ENCODE measurements at places on chromosomes 1 and 21.

- DNase-seq, result no peak
These were observed 578 bp upstream of the SESN2 start for GRCh38 chr1:28258628-28259251.

GRCh38 chr1:11783556-11783955 is 21.6 kb downstream of the C1orf167 start:
- DNase-seq, result no peak

- DNase-seq, result no peak
These were observed 81.4 kb downstream of the NENF start for GRCh38 chr1:212514056-212514614.

GRCh38 chr1:66932291-66932690 is 7.5 kb downstream of the MIER1 start:
- DNase-seq, result no peak

GRCh38 chr1:26023826-26024225 is 2.3 kb downstream of the EXTL1 start:
- DNase-seq, result no peak

DNA sequence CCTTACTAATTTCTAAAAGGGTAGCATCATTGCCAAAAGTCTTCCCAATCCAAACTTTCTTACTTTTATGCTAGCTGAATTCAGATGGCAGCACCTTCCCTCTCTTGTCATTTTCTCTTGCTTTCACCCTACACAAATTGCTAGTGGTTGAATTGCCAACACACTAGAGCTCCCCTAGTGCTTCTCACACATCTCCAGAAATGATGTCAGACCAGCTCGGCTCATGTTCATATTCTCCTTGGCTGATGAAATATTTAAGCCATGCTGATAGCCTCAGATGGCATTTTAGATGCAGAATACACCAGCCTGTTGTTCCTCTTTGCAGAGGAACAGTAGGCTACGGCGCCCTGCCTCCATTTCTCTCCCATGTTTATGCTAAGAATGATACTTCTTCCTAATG is 256.9 kb downstream of the PTBP2 start:
- no peak for DNase-seq

DNA sequence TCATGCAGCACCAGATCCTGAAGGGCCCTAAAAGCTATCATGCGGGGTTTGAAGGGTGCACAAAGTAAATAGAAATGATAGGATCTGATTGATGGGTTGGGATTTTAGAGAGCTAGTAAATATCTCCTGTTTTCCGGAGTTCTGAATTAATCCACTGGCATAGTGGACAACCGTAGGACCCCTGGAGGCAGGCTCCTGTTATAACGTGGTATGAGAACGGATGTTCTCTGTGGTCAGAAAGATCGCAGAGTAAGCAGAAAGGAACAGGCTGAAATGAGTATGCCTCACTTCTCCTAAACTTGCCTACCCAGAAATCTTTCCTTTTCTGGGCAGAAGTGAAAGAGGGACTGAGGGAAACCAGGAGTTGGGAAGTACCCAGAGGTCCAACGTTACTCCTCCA is 470.8 kb downstream of the AJAP1 start:
- no peak for DNase-seq

DNA sequence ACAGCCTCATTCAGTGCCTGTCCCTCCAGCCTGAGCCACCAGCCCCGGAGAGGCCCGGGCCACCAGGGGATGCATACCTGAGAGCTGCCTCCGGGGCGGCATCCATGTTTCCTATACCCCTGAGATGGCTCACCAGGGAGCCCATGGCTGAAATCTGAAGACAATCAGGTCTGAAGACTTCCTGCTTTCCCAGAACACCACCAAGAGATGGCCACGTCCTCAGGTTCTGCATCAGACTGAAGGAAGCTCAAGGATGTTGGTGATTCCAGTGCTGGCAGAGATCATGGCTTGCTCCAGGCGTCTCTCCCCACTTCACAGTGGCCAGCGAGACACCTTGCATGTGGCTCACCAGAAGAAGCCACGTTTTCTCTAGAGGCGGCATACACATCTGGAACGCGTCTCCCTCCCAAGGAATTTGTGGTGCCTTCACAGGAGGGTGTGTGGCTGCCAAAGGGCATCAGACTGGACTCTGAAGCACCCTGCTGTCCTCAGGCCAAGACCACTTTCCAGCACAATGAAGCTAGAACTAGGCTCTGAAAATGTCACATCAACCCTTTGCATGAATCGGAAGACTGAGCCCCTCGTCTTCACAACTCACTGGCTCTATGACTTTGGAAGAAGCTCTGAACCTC is 170.7 kb upstream of the IRF2BP2 start:
- DNase-seq, result no peak

DNA sequence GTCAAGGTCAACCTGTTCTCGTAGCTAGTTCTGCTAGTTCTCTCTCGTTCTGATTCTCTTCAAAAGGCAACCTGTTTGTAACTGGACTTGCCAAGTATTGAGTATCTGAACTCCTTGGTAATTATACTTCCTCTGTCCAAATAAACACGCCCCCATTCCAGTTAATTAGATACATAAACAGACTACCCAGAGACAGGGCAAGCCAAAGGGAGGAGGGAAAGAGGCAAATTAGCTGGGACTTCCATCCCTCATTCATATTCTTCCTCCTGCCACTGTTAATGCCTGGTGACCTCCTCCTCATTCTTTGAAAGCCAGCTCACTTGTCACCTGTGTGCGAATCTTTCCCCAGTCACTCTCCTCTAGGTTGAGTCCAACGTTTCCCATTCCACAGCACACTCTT is 62.9 kb downstream of the LPAR3 start:
- DNase-seq, result no peak

- DNase-seq, result no peak
These were observed 3.6 kb downstream of the EFNA1 start for GRCh38 chr1:155131285-155131684.

- no peak for DNase-seq
These were observed 3.7 kb downstream of the SEC16B start for GRCh38 chr1:177966199-177966598.

GRCh38 chr1:204692325-204692840 is 6.8 kb upstream of the LRRN2 start:
- no peak for DNase-seq

GRCh38 chr1:176603696-176604095 is 140.7 kb downstream of the PAPPA2 start:
- DNase-seq, result no peak

DNA sequence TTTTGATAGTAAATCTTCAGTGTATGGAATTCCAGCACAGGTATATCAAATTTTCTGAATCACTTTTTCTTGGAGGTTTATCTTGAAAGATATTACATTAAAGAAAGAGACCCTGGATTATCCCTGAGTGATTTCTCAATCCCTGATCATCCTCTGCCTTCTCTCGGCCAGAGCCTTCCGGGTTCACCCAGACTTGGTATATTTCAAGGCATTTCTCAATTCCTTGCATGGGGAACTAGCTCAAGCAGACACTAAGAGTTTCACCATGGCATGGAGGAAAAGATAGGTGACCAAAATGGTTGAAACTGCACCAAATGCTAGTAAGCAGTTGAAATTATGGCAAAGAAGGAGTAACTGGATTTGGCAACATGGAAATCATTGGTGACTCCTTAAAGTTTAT is 5.7 kb downstream of the VAMP4 start:
- no peak for DNase-seq

DNA sequence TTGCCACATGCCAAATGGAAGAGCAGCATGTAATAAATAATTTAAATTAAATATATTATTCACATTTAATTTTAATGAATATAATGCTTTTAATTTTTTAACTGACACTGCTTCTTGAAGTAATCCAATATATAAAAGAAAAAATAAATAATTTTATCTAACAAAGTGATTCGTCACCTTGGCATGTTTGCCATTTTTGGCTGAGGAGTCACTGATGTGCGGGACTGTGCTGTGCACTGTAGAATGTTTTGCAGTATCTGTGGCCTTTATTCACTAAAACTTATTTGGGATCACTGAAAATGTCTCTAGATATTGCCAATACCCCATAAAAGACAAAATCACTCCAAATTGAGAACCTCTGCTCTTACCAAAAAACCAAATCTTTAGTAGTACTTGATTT is 807.8 kb downstream of the BRINP3 start:
- DNase-seq, result no peak

Data from C1 segment of cervical spinal cord (tissue), 14 donors.